Stomach (tissue), 19 donors: ENCODE measurements at places on chromosomes 7 and 10. TPM values are rescaled to one million over a fixed set of nuclear protein-coding genes. Genes with fewer than 3 reads are reported as not detected.

GRCh38 chr10:52220947-52221346 is 93.1 kb upstream of the DKK1 start:
- DNase-seq: no peak

- DNase-seq: no peak
These were observed 100.9 kb downstream of the ITIH5 start for GRCh38 chr10:7565871-7566270.

DNA sequence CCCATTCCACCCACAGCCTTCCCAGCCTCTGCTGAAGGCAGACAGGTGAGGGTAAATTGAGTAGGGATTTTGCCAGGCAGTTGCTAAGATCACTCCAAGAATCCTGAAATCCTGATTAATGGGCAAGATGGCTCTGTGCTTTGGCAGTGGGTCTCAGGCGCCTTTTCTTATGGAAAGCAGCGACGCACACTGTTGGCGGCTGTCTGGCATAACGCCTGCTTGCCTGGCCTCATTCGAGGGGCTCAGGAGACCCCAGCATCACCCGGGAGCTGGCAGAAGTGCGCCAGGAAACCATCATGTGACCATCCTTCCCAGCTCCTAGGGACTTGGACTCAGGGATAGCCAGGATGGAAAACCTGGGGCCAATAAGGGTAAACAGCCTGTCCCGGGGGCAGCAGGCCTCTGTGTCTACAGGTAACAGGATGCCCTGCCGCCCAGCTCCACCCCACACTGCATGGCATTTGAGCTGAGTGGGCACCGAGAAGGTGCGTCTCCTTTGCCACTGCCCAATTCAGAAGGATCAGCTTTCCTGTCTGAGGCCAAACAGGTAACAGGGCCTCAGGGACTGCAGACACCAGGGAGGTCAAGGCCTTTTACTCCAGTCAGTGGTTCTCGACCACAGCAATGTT is 98.6 kb downstream of the FAM53B start:
- DNase-seq: no peak

DNA sequence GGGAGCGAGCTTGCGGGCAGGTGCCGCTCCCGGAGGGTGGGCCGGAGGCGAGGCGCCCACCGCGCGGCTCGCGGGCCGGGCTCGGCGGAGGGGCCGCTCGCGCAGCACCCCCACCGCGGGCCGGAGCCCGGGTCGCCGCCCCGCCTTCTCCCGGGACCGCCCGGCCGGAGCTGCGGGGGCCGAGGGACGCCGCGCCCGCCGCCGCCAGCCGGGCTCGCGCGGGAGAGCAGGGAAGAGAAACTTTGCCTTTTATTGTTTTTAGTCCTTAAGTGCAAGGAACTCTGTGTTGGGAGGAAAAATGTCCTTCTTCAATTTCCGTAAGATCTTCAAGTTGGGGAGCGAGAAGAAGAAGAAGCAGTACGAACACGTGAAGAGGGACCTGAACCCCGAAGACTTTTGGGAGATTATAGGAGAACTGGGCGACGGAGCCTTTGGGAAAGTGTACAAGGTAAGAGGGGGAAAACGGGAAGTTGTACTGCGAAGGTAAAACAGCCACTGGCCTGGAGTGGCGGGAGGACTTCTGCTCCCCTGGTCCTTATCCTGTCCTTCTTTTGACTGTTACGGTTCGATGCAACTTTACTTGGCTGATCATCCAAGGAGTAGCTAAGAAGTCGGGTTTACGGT is 620 bp downstream of the SLK start:
- no peak for DNase-seq

GRCh38 chr10:48789486-48790456 is 105.1 kb downstream of the WDFY4 start:
- DNase-seq: no peak

- DNase-seq: no peak
These were observed 3.5 kb downstream of the SP8 start for GRCh38 chr7:20783125-20783699.

DNA sequence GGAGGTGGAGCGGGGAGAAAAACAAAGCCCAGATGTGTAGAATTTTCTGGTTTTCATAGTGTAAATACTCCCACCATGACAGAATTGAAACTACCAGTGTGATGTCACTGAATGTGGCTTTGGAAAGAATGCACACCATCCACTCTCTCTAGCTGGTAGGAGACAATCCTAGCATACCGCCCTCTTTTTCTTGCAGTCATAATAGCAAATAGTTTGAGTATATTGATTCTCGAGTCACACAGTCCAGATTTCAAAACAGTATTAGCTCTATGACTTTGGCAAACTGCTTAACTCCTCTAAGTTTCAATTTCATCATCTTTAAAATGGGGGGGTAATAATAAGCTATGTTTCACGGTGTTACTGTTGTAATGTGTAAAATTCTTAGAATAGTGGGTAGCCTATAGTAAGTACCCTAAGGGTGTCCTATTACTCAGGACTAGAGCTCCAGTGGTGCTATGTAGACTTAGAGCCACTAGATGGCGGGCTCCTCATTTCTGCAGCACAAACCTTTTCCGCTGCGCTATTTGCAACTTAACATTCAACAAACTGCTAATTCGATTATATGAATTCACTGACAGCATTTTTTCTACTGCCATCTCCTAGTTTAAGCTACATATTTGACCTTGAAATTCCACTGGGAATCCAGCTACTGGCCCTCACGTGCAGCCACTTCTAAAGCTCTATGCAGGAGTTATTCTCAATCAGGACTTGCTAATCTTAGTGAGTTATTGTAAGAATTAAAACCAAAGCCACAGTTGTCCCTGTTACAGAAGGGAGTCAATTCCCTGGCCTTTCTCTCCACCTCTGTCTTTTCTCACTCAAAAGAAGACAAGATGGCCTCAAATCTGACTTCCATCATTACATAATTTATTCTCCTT is 18.7 kb downstream of the TAS2R40 start:
- DNase-seq: peak; percentile 74

DNA sequence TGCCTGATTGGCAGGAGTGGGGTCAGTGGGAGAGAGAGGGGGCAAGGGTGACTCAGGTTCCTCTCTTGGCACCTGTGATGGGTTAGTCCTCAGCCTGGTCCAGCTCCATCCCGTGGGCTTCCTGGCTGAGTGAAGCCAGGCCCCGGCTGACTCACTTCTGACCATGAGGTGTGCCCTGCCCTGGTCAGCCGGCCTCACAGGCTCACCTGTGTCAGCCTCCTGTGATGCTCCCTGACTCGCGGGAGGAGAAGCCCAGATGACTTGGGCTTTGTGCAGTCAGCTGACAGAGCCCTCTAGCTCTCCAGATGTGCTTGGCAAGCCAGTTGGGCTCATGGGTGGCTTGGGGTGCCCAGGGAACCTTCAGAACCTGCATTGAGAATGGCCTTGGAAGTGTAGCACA is 16.0 kb upstream of the PPIF start:
- no peak for DNase-seq

- no peak for DNase-seq
These were observed 51.4 kb upstream of the NFKB2 start for GRCh38 chr10:102344067-102344466.

DNA sequence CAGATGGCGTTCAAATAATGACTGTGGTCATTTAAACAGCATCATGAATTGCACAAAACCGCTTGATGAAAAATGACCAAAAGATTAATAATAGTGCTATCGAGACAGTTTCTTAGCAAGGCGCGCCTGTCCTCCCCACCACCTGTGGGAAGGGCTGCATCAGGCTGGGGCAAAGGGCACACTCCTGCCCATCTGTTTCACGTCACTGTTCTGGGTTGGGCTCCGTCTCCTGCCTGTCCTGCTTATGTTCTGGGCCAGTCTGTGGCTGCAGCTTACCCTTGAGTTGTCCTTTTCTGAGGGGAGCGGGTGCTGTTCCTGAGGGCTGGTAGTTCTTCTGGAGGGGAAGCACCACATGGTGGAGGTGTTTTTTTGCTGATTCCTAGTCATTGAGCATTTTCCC is 13.3 kb downstream of the RBM17 start:
- no peak for DNase-seq

- no peak for DNase-seq
These were observed 73.1 kb downstream of the HTR7 start for GRCh38 chr10:90784771-90785170.

KCNIP2 gene
- polyA plus RNA-seq: 0.62 TPM

TAX1BP1 gene
- polyA plus RNA-seq: 81.4 TPM

EZH2 gene
- polyA plus RNA-seq: 10.1 TPM
